ENCODE measurements at places on chromosomes 12 and 14.

DNA sequence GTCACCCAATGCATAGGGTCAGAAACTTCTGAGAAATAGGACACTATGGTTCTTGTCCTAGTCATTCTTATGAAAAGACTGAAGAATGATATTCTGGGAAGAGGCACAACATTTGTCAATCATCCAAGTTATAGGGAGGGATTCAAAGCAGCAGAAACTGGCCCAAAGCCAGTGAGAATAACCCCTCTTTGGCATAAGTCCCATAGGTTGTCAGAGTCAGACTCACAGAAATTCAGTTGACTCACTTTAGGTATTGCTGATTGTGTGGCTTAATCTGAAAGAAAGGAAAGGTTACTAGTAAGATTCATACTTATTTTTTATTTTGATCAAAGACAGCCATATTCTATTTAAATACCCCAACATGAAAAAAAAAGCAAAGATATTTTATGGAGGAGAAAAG is 151.0 kb downstream of the SRGAP1 start:
- no peak for DNase-seq

GRCh38 chr14:105064721-105065143 is 498 bp downstream of the GPR132 start:
- peak; percentile 46 for DNase-seq

- DNase-seq: no peak
Measured at GRCh38 chr12:10094646-10095395, 4.0 kb downstream of the CLEC1A start.

DNA sequence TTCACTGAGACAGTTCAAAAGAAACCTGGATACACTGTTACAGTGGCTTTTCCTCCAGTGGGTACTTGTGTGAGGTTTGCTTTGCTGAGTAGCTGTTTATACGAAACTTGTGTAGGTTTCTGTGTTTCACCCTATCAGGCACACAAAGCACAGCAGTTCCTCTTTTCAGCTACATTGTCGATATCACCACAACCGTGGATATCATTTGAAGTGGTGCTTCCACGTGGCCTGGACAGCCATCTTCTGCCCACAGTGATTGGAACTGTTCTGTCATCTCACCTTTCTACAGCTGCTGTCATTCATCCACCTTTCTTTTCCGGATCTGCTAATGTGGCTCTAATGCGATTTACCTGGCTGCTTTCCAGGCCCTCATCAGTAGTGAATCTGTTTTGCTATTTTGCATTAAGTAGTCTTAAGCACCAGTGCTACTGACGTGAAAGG is 368.8 kb downstream of the SYT1 start:
- no peak for DNase-seq
